ENCODE measurements at places on chromosomes 3 and 15.

GRCh38 chr3:52351762-52352368 is 35.7 kb downstream of the DNAH1 start:
- no peak for DNase-seq

DNA sequence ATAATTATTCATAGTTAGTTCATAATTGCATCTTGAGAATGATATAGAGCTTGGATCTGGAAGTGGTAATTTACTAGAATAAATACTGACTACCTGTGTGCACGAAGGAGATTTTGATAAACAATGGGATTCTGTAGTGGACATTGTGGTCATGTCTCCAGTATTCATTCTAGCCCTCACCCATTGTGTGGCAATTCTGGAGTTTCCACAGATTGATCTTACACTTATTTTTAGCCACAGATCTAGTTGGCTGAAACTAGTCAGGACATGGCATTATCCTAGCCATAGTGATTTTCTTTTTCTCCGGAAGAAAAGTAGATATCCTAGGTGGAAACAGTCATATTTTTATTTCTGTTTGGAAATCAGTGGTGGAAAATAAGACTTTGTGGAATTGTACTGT is 833.1 kb downstream of the NAALADL2 start:
- no peak for DNase-seq

DNA sequence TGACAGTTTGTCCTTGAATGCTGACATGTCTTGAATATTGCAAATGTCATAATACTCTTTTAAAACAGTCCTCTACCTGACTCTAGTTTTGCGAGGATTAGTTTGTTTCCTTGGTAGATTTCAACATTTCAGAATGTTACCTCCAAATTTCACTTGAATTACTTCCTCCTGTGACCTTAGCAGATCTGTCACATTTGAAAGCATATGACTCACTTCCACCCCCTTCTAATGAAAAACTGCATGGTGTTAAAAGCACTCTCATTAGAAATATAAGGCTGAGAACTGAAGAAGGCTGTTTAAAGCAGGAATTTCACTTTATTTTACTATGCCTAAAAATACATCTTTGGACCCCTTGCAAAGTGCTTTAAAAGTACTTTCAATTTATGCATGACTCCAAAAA is 598.7 kb upstream of the TGFBR2 start:
- no peak for DNase-seq

- DNase-seq, result no peak
Observed at GRCh38 chr3:39970982-39971381, 161.6 kb downstream of the MYRIP start.

GRCh38 chr3:36482256-36482655 is 102.0 kb downstream of the STAC start:
- no peak for DNase-seq

DNA sequence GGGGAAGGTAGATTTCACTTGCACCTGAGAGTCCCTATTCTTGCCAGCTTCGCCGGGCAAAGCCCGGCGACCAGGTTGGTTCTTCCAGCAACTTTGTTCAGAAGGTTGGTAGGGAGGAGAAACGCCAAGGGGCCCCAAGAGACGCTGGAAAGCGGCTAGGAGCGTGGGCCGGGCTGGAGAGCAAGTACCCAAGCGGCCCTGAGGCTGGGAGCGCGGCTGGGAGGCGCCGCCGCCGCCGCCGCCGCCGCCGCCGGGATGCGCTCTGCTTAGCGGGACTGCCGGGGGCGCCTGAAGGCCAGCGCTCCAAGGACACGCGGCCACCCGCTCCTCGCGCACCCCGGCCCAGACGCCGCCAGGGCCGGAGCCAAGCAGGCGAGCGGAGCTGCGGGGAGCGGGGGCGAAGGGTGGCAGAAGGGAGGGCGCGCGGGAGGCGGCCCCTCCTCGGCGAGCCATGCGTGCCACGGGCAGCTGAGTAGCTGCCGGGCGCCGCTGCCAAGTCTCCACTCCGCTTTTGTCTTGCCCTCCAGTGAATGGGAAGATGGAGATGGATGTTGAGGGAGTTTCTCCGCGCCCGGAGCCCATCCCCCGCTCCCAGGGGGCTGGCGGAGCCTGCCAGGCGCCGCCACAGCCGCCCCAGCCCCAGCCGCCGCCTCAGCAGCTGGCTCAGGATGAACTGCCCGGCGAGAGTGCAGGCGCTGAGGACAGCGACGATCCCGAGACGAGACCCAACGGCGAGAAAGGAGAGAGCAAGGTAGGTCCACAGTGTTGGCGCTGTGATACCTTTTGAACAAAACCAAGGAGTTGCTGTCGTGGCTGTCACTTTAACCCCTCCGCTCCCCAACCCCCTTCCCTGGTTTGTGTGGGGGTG is 227.4 kb upstream of the AZI2 start:
- DNase-seq, result no peak

GRCh38 chr3:17755836-17756235 is 13.4 kb upstream of the TBC1D5 start:
- DNase-seq, result no peak

Measured in B cell (primary cell).